ENCODE measurements at places on chromosomes 3 and 15. TPM values are rescaled to one million over a fixed set of nuclear protein-coding genes. Genes with fewer than 3 reads are reported as not detected.

Gene MESP2
- 0.42 TPM for total RNA-seq

Gene LTF
- total RNA-seq: 2.2 TPM

Gene ADAMTS9
- 1.0 TPM for total RNA-seq

Gene CCDC80
- total RNA-seq: 57.4 TPM

Gene CYP1A2
- not detected for total RNA-seq

Gene NAALADL2
- 14.8 TPM for total RNA-seq

Gene KLHL25
- 6.6 TPM for total RNA-seq

Gene DZIP1L
- total RNA-seq: 5.5 TPM

All from myocyte (in vitro differentiated cells).